ENCODE measurements at places on chromosomes 12 and 14.

- DNase-seq = no peak
These were observed 171.3 kb downstream of the TMTC2 start for GRCh38 chr12:82857911-82858533.

DNA sequence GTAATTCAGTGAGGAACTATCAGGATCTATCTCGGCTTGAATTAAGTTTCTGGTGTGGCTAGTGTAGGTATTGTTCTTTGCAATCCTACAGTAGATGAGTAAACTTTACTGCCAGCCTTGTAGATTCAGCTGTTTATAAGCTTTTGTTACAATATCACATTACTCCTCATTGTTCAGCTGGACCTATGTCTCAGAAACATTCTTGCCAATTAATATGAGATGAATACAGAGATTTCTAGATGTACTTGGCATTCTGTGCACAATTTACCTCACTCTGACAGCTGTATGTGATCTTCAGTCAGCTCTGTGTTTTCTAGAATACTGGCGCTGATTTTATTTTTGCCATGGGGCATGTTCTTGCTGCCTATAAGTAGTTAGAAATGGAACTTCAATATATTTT is 55.7 kb downstream of the METTL25 start:
- no peak for DNase-seq

GRCh38 chr12:91811481-91812287 is 334.0 kb downstream of the BTG1 start:
- DNase-seq = no peak

DNA sequence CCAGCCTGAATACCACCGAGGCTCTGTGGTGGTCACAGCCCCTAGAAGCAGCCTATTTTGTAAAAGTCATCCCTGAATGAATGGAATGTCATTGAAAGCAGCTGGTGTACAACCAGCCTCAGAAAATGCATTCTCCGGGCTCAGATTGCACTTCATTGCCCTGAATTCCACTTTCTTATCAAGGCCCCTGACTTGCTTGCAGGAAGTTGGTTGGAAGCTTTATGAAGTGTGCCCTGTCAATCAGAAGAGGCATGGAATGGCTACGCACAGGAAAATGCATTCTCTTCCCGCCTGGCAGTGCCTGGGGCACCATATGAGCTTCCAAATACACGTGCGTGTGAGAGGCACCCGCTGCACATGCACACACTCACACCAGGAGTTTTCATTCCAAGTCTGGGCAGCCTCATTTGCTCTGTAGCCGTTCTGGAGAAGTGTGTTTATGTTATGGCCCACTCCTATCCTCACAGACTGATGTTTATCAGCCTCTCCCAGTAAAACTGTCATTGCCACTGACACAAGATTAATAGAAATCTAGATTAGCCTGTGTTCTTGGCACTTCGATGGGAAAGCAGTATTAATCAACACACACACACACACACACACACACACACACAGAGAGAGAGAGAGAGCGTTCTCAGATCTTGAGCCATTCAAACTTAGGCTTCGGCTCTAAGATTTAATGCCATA is 63.9 kb downstream of the NUAK1 start:
- DNase-seq = no peak

GRCh38 chr12:113980537-113981337 is 14.6 kb upstream of the RBM19 start:
- peak; percentile 25 for DNase-seq

- no peak for DNase-seq
These were observed 174.0 kb downstream of the EGLN3 start for GRCh38 chr14:33776871-33777270.

GRCh38 chr14:92637228-92637627 is 111.2 kb downstream of the LGMN start:
- DNase-seq = no peak

DNA sequence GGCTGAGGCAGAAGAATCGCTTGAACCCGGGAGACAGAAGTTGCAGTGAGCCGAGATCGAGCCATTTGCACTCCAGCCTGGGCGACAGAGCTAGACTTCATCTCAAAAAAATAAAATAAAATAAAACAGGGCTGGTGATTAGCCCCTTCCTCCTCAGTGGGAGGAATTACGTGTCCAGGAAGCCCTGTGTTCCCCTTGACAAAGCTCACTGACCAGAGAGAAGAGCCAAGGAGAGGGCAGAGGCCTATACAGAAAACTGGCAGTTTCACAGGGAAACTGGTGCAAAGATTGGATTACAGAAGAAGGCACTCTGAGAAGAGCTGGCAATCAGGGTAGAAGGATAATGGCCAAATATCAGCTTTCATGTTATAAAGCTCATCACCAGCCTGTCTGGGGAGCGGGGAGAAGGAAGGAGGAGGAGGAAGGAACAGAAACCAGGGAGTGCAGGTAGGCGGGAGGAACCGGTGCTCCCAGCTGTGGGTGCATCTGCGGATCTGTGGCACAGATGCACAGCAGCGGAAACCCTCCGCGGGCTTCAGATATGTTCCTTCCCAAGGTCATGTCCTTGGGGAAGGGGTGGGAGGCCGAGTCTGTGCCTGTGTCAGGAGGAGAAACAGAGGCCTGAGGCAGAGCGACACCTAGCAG is 6.7 kb downstream of the RAB15 start:
- DNase-seq = no peak

- no peak for DNase-seq
These were observed 57.5 kb downstream of the MAP1LC3B2 start for GRCh38 chr12:116616536-116617248.

GRCh38 chr14:103721334-103722120 is 5.9 kb downstream of the ZFYVE21 start:
- DNase-seq = peak; percentile 7

DNA sequence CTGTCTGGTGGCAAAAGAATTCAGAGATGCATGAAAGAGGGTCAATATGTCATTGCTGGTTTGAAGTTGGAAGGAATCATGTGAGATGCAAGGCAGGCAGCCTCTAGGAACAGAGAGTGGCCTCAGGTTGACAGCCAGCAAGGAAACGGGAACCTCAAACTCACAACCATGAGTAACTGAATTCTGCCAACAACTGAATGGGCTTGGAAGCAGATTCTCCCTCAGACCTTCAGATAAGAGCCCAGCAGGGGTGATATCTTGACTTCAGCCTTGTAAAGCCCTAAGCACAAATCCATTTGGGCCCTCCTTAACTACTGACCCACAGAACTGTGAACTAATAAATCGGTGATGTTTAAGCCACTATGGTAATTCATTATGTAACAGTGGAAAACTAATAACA is 35.8 kb downstream of the USP15 start:
- DNase-seq = no peak

GRCh38 chr14:68482772-68483395 is 310.0 kb downstream of the ZFP36L1 start:
- DNase-seq = no peak

DNA sequence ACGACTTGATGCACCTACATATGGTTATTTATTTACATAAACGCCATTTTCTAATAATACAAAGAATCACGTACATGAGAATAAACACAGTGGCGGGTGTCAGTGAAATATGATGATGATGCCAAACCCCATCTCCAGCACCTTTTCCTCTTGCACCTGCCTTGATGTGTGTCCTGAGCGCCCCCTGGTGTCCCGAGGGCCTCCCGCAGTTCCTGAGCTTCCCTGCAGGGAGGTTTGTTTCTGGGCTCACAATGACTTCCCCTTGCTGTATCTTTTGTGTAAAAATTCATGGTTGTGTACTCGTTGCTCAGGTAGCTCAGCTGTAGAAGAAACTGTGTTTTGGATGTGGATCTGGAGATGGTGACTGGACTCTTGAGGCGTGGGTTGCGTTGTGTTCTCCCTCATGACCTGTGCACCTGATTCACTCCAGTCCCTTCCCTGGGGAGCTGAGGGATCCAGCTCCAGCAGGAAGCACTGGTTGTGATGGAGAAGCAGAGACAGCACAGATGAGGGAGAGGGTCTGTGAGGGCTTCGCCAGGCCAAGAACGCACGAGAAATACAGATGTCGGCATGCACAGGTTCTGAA is 1037.8 kb downstream of the TMEM121 start:
- no peak for DNase-seq

GRCh38 chr14:71086567-71086966 is 179.3 kb downstream of the PCNX1 start:
- no peak for DNase-seq

DNA sequence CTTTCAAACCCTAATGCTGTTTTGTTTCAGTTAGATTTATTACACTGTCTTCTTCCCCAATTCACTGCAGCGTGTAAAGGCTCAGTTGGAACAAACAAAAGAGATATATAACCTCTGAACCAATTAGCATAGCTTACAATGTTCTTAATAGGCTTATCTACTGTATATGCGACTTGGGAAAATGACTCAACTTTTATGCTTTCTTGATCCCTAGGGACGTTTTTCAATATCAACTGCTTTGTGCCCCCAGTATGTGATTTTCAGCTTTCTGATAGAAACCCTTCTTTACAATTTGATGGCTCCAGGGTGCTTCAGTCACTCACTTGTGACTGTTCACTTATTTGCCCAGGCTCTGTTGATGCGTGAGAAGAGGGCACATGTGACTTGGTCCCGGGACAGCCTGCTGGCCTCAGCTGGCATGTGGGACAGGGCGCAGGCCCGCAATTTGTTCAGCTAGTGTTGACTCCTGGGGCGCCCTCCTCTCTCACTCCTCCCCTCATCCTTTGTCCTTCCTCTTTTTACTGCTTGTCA is 107.1 kb downstream of the TMTC2 start:
- no peak for DNase-seq

DNA sequence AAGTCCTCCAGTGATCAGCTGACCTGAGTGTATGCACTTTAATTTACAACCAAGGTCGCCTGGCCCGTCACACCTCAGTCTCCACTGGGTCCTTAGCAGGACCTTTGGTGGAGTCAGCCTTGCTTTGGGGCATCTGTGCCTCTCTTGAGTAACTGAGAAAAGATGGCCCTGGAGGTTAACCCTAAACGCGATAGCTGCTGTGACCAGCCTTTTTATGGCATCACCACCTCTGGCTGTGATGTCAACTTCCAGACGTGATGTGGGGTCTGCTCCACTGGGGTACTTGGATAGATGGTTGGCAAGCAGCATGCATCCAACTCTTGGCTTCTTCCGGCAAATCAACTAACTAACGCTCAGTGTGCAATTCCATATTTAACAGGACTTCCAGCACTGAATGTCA is 122.8 kb upstream of the RTL1 start:
- DNase-seq = no peak

Data from AG09309 (cell line).